ENCODE measurements at places on chromosomes 5 and 9.

DNA sequence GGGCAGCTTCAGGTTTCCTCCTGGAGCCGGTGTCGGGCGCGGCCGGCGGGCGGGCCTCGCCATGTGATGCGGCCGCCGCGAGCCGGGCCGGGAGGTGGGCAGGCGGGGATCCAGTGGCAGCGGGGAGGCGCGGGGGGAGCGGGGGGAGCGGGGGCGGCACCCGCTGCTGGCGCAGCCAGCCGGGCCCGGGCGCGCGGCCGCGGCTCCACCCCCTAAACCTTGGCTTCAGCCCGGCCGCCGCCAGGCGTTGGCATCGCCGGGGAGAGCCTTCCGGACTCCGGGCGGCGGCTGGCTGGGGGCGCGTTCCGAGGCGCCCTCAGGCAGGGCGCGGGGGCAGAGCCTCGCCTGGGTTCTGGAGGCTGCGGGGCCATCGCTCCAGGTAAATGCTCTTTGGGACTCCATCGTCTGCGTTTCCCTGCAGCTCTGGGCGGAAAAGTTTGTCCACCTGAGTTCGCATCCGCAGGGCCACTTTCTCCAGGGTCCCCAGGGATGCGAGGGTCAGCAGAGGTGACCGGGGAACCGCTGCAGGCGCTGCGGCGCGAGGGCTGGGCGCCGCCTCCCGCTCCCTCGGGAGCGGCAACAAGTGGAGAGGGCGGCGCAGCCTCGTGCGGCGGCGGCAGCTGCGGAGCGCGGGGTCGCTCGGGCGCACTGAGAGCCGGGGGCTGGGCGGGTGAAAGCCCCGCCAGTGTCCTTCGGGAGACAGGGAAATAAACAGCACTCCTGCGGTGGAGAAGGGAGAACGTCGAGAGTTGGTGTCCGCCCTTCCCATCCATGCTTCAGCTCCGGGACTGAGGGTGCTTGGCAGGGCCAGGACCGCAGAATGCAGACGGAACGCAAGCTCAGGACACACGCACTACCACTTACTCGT, at the start of gene ARHGEF28:
ARHGEF28 (plus strand) TSS at position 253 of the 868 bp plus-strand sequence. CDS start 58,656 bp downstream, outside the sequence.
- peak; percentile 2 for DNase-seq

DNA sequence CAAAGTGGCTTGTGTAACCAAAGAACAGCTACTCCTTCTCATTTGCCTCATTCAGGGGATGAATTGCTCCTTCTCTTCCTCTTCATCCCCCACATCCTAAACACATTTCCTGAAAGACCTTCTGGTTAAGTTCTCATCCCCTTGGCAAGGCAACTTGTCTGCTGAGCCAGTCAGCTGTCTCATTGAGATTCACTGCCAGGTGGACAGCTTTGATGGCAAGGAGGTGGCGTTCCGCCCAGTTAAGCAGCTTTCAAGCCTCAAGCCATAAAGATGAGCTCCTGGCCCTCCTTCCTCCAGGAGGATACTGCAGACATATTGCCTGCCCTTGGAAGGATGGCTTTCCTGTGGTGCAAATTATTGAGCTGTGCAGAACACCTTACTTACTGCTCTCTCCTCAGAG, 448.6 kb upstream of the MPDZ start:
- no peak for DNase-seq

- no peak for DNase-seq
Observed at GRCh38 chr5:38994324-38994927, 79.8 kb downstream of the RICTOR start.

DNA sequence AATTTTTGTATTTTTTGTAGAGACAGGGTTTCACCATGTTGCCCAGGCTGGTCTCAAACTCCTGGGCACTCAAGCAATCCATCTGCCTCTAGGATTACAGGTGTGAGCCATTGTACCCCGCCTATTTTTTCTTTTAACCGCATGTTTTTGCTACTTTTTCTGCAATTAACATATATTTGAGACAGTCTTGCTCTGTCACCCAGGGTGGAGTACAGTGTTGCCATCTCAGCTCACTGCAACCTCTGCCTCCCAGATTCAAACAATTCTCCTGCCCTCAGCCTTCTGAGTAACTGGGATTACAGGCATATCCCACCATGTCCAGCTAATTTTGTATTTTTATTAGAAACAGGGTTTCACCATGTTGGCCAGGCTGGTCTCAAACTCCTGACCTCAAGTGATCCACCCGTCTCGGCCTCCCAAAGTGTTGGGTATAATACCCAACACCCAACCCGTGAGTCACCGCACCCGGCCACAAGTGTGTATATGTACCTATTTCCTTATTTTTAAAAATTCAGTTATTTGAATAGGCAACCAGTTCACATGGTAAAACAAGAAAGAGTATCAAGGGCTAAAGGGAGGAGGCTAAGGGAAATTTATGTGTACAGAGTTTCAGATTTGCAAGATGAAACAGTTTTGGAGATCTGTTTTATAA, 13.3 kb downstream of the PHAX start:
- DNase-seq: no peak

GRCh38 chr5:117461403-117461802, 886.8 kb upstream of the SEMA6A start:
- no peak for DNase-seq

GRCh38 chr5:76114179-76114851, 31.1 kb downstream of the SV2C start:
- no peak for DNase-seq

DNA sequence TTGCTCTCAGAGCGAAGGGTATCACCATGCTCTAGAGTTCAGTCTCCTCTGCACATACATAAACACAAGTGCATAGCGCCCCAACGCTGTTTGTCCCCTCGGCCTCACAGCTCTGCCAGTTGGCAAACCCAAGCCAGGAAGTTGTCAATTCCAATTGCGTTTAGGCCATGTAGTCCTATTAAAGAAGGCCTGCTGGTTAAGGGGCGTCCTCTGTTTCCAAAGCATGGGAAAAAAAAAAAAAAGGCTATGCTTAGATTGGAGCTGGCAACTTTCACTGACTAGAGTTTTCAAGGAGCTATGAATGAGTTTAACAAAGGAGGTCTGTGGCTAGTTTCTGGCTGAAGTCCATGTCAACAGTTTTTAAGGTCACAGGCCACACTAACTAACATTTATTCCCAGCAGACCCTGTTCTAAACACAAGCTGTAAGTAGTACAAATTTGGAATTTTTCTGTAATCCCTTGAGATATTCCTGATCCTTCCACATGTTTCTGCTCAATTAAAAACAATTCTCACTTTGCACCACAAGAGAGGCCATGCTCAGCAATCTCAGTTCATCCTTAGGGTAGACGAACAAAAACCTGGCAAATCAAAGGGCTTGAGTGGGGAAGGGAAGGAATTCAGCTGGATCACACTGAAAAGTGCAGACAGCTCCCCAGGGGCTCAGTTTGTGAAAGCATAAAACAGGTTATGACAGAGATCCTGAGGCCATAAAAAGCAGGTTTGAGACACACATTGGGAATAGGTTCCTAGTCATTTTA, 187.7 kb downstream of the DENND1A start:
- DNase-seq: no peak

GRCh38 chr5:171629628-171630349, 155.8 kb upstream of the SMIM23 start:
- DNase-seq: no peak

GRCh38 chr5:15690611-15691010, 190.6 kb downstream of the FBXL7 start:
- DNase-seq: no peak

DNA sequence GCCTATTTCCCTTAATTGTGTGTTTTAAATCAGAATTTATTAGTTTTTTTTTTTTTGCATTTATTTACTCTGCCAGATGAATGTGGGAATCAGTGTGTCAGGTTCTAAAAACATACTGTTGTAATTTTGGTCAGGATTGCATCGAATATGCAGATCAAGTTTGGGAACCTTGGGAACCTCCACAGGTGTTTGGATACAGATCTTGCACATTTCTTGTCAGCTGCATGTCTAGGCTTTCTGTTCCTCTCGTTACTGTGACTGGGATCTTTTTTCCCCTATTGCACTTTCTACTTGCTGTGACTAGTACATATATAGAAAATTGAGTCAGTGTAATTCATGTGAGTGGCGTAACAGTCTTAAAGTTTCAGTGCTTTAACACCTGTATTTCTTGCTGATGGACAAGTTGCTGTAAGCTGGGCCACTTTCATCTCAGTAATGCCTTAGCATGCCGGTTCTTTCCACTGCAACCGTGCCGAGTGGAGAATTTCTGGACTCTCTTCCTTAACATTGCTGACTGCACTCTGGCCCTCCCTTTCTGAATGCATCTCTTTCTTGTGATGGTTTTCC, 112.5 kb downstream of the TENT4A start:
- no peak for DNase-seq

GRCh38 chr5:139651853-139652787, 4.0 kb downstream of the CXXC5 start:
- DNase-seq: peak; percentile 44

- no peak for DNase-seq
Observed at GRCh38 chr5:39057734-39058133, 16.5 kb downstream of the RICTOR start.

DNA sequence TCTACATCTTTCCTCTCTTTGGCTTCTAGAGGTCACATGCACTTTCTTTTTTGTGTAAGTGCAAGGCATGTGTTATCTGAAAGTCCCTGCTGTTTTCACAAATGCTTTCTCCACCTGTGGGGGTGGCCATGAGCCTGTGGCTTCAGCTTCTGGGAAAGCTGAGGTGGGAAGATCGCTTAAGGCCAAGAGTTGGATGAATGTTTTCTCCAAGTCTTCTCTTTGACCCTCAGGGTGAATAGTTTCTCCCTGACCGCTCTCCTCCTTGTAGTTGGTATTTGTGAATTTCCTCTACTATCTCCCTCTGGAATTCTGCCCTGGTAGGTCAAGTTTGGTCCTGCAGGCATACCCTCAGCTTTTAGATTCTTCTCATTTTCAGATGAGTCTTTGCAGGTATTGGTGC, 74.2 kb downstream of the UGCG start:
- no peak for DNase-seq

DNA sequence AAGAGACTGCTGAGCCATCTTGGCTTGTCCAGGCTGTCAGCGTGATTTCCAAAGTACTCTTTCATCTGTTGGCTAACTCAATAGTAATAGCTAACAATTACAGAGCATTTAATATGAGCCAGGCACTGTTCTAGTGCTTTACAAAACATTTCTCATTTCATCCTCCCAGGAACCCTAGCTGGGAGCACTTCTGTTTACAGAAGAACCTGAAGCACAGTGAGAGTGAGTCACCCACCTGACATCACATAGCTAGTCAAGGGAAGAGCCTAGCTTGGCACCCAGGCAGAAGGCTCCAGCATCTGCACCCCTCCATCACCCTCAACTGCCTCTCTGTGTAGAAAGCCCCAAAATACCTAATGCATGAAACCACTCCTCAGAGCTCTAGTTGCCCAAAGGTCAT, 57.5 kb upstream of the IQGAP2 start:
- DNase-seq: no peak

DNA sequence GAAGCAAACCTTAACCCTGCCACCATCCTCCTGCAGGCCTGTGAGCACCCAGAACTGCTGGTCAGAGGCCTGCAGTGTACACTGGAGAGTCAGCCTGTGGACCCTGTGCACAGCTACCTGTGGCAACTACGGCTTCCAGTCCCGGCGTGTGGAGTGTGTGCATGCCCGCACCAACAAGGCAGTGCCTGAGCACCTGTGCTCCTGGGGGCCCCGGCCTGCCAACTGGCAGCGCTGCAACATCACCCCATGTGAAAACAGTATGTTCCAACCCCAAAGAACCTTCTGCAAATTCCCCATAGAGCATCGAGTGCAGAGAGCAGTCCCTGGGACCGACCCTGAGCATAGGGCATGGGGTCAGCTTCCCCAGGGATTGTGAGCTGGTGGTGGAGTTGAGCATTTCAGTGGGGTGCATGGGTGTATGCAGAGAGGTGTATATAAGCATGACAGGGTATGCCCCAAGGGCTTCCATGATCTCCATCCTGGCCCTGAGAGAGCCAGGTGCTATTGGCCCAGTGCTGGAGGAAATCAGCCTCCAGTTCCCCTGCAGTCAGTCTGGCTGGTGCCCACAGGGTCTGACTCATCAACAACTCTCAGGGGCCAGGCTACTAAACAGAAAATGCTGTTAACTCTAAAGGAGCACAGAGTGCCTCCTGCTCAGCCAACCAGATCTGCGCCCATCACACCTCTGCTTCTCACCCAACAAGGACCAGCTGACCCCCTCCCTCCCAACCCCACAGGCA, 126.2 kb downstream of the SAXO1 start:
- DNase-seq: no peak

DNA sequence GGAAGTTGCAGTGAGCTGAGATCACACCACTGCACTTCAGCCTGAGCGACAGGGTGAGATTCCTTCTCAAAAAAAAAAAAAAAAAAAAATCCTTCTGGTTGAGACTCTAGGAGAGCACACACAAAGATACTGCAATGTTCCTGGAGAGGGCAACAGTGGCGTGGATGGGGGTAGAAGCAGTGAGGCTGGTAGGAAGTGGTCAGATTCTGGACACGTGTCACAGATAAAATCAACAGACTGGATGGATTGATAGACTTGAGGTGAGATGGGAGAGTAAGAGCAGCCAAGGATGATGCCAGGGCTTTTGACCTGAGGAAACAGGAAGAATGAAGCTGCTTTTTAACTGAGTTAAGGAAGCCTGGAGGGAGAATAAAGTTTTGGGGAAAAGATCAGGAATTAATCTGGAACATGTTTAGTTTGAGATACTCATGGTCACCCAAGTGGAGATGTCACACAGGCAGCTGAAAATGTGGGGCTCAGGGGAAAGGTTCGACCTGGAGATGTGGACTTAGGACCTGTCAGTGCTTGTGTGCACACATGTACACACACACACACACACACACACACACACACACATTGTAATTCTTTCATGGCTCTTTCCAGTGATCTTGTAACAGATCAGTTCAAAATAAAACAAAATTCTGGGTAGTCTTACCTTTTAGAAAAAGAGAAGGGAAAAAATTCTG, 88.1 kb downstream of the FANCC start:
- DNase-seq: no peak

- no peak for DNase-seq
Observed at GRCh38 chr9:89797937-89798455, 193.2 kb downstream of the GADD45G start.

GRCh38 chr5:80036615-80037014, 1.5 kb downstream of the THBS4 start:
- no peak for DNase-seq

DNA sequence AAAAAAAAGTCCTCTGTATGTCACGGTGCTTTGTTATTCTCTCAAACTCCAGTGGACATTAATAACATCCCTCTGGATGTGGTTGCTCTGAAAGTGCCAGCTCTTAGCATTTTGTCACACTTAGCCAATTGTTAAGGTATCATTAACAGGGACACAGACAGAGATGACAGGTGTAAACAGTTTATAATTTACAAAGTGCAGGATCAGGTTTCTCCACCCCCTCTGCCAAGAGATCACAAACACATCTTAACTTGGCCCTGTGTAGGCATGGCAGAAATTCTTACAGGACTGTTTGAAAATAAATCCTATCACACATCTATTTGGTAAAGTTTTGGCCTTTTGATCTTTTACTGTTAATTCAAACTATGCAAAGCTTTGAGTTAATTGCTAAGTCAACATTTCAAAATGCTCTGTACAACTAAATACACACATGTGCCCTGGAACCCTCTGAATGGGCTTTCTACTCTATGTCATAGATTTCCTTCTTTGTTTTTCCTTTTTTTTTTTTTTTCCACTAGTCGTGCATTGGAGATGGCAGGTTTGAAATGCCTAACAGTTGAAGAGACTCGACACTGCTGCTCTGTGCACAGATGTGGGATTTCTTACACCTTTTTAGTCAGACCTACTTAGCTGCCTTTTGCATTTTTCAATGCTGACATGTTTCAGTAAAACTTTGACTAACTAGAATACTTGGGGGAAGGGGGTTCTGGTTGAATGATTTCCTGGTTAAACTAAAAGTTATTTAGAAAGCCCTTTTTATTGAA, 41.7 kb downstream of the SEMA6A start:
- no peak for DNase-seq

- no peak for DNase-seq
Observed at GRCh38 chr9:69279084-69279731, 45.8 kb upstream of the ENTREP1 start.

Data from T follicular helper cell (primary cell).